ENCODE measurements at places on chromosomes 12 and 14.

DNA sequence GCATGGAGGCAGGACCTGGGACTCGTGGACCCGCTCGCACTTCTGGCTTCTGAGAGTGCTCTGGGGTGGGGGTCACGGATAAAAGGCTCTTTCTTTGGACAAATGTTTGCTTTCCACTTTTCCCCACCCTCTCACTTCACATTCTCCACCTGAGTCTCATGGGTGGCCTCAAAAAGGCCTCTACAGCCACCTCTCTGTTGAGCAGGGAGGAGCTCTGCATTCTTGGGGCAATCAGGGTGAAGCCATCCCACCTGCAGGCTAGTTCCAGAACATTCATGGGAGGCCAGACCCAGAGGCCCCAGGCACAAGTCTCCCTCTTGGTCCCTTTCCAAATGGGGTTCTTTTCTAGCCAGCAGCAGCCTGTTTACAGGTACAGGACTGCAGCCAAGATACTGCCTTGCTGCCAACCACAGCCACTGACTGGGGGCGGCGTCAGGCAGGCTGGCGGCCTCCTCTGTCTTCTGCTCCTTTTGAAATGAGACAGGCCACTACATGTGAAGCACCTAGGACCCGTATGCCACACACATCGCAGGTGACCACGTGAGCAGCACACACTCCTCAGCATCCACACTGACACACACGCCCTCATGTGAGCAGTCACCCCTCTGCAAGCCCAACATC lies 18.2 kb upstream of the CEBPE start:
- DNase-seq = no peak

DNA sequence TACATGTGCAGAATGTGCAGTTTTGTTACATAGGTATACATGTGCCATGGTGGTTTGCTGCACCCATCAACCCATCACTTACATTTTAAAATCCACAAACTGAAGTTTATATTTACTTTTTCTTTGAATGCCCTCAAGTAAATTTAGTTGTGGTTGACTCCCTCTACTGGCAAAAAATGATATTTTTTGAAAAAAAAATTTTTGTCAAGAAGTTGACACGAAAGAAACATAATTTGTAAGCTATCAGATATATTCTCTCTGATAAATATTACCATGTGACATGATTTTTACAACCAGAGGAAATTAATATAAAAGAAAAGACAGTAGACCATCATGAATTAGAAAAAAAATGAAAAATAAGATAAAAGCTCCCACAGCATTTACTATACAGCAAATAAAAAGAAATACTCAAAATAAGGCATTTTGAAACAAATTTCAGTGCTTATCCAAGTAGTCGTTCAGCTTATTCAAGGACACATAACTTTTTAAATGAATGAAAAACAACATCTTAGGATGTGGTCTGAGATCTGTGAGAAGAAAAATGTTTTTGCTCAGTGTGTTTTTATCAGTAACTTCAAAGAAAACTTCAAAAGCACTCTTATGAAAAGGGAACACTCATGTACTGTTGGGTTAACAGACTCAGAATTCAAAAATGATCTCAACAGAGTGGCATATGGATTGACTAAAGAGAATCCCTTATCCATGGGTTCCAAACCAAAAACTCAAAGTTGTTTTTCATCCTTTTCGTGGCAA lies 30.0 kb upstream of the GRIP1 start:
- DNase-seq = no peak

DNA sequence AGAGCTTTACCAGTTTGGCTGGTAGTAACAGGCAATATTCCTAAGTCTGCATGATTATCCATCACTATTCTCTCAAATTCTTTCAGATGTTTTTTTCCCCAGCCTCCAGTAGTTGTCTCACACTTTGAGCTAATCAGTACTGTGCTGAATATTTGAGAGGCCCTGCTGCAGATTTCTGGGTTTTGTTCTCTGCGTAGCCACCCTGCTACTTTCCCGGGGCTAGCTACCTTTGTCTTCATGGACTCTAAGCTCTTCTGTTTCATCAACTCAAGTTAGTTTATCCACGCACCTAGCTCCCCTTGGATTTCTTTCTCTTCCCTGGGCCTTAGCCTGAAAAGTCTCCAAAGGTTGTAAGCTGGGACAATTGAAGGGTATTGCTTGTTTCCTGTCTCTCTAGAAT lies 73.0 kb downstream of the FUT8 start:
- no peak for DNase-seq

GRCh38 chr14:99681101-99681831 lies 2.8 kb upstream of the CYP46A1 start:
- no peak for DNase-seq

- DNase-seq = no peak
These were observed 3.5 kb upstream of the ACTN1 start for GRCh38 chr14:68982581-68982980.

DNA sequence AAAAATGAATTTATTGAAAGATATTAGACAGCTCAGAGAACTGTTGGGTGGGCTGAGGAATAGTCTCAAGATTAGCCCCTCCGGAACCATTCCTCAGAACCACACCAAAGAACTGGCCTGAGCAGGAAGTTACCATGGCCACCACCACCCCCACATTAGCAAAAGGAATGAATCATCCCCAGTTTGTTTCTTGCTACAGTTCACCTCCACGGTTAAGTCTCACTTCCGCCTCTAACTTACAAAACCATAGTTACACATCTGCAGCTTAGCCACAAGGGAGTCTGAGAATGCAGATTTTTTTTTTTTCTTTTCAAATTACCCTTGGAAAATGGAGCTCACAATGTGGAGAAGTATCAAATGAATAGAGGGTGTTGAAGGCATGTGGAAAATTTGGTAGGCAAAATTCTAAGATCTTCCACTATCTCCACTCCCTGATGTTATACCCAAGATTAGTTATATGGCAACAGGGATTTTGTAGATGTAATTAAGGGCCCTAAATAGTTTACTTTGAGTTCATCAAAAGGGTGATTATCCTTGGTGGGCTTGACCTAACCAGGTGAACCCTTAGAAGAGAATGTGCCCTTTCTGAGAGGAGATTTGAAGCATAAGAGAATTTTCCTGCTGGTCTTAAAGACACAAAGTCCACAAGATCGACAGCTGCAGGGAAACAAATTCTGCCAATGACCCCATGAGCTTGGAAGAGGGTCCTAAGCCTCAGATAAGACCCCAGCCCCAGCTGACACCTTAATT lies 129.8 kb upstream of the KRR1 start:
- peak; percentile 87 for DNase-seq

DNA sequence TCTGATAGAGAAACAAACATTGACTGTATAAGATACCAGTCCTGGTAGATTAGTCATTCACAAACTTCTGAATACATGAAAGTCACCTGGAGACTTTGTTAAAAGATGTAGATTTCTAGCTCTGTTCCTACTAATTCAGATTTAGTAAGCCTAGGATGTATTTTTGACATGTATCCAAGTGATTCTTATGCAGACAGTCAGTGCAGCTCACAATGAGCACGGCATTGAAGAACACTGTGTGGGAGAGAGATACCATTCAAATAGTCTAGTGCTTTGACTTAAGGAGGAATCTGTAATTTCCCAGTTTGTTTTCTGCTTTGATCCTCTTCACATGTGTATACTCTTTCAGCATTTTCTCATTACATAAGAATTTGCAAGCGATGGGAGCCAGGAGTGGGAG lies 68.7 kb upstream of the STXBP6 start:
- no peak for DNase-seq

DNA sequence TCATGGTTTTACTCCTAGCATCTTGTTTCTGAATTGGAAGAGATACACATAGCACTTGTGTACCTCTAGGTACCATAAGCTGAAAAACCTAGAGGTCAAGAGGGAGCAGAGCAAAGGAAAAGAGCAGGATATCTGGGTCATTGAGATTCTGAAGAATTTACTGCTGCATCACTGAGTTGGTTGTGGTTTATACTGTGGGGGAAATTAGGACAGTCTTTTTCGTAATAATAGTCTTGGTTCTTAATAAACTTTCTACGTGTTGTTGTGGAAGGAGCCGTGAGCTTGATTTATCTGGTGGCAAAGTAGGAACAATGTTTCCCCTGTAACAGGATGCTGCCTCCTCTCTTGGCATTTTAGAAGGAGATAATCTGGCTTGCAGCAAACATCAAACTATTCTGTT lies 80.2 kb downstream of the SLC4A8 start:
- DNase-seq = no peak

DNA sequence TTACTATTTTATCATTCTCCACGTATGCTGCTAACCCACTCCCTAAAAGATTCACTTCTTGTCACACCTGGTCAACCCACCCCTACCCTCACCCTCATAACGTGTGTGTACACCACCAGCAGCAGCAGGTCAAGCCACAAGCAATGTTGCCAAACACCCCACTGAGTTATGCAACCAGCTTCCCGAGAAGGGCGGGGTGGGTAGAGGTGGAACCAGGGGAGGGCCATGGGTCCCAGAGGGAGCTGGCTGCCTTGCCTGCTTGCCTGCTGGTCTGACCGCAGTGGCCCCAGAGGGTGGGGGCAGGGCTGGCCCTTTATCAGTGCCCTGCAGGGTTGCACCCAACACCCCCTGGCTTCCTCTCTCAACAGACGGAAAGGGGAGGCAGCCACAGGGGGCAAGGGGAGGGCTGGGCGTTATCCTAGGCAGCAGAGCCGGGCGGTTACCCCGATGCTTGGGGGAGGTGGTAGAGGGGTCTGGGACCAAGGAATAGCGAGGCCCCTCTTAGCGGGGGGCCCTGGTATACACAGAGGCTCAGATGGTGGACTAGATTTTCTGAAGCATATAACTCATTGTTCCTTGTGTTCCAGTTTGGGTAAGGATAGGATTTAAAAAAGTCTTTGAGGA lies 3.5 kb upstream of the NFE2 start:
- no peak for DNase-seq

DNA sequence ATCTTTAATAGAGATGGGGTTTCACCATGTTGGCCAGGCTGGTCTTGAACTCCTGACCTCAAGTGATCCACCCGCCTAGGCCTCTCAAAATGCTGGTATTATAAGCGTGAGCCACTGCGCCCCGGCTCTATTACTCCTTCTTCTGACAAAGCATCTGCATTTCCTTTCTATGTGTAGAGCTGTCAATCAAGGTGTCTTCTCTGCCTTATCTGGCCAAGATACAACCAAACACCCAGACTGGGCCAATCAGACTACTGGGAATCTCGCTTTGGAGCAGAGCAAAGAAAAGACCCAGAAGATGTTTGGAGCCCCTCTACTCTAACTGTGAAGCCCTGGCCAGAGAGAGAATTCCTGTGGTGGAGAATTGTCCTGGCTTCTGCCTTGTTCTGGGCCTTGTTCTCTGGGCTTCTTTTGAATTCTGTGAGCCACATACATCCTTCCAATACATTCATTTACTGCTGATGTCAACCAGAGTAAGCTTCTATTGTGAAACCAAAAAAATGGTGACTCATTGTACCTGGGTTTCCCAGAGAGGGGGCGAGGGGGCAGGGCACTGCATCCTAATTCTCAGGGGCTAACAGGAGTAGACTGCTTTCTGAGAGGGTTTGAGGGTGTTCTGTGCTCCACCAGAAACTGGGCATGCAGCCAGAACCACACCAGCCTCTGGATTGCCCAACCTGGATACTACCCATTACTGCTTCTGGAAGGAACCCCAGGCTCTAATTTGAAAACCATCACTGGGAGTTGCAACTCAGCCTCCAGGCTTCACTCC lies 18.8 kb upstream of the FLVCR2 start:
- no peak for DNase-seq

DNA sequence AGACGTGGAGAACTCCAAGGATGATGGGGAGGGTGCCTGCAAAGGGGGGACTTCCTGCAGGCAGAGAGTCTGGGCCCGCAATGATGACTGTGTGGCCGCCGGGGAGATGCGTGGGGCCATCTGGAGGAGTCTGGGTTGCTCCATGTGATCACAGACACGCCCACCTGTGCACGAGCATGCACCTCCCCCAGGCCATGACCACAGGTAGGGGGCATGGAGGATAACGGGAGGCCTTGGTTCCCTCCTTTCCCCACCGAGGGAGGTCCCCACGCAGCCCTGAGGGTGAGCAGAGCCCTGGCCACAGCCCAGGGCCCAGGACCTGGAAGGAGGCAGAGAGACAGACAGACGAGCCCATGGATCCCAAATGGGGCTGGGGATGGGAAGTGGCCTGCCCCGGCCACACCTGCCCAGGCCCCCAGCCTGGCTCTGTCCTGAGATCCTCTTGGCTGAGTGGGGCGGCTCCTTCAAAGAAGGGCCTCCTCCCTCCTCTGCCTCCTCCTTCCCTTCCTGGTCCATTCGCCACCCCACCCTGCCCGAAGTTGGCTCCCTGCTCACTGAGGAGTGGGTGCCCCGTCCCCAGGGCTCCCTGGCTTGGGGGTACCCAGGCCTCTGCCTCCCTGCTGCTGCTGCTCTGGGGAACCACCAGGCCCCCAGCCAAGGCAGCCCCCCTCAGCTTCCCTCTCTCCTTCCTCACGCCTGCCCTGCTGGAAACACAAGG lies 138.2 kb downstream of the CALM1 start:
- no peak for DNase-seq

DNA sequence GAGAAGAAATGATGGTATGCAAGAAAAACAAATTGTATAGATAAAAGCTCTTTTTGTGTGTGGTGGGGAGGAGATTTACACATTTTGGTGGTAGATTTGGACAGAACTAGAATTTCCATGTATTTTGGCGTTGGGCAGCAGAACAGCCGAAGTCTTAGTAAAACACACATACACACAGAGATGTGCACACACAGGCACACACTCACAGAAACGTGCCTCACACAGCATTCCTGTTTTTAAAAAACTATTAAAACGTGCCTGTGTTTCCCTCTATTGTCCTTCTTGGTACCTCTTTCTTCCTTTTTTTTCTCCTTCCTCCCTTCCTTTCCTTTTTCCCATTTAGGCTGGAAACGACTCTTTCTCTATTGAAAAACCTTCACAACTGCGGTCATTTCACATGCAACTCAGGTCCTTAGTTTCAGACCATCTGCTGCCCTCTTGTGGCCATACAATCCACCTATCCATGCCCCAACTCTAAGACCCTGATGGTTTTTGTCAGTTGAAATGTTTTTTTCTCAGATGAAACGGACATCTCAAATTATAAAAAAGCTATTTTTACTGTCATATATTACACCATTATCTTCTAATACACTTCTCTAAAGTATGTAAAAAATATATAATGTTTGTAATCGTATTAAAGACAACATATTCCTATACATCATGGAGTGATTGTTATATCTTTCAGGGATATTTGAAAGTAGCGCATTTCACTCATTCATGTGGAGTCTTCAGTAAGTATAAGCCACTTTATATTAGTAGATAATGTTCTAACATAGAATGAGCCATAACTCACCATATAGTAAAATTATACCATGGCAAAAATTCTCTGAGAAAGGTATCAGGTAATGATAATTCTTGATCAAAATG lies 386.7 kb upstream of the NOVA1 start:
- DNase-seq = no peak

Measured in GM12878 (cell line).